Cardiac septum (tissue), 1 donor: ENCODE measurements at places on chromosomes 3 and 15.
A peak's percentile ranks its signal among the peaks of the same experiment; 100 is the strongest.

- DNase-seq = no peak
Measured at GRCh38 chr15:58306591-58307312, 125.0 kb upstream of the LIPC start.

GRCh38 chr3:130773366-130773765 is 26.7 kb upstream of the PIK3R4 start:
- no peak for DNase-seq

DNA sequence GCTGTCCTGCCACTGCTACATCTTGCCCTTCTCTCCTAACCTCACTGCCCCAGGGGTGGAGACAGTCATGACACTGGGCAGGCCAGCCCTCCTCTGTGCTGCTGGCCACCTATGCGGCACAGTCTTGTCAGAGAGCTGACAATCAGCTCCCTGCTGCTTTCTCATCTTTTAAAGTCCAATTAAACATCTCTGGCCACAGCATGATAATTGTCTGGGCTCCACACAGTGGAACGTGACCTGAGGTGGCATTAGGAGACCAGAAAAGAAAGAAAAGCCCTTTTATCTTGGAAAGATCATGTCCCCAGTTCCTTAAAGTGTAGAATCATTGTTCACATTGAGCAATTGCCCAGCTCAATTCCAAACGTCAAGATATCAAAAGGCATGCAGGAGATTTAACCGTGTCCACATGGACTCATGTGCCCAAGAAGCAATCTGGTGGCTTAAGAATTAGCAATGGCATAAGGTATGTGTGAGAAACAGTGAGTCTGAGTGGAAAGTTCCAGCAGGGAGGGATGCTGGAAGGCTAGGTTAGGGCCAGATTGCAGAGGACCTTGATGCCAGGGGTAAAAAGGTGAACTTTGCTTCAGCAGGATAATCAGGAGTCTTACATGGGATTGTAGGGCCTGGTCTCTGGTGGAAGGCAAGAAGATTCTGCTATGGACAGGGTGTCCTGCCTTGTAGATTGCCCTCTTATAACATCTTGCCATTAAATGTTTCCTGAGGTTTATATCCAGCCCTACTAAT is 15.3 kb upstream of the CACNA1D start:
- no peak for DNase-seq

- DNase-seq = no peak
Measured at GRCh38 chr15:86089422-86089821, 9.8 kb downstream of the AGBL1 start.

DNA sequence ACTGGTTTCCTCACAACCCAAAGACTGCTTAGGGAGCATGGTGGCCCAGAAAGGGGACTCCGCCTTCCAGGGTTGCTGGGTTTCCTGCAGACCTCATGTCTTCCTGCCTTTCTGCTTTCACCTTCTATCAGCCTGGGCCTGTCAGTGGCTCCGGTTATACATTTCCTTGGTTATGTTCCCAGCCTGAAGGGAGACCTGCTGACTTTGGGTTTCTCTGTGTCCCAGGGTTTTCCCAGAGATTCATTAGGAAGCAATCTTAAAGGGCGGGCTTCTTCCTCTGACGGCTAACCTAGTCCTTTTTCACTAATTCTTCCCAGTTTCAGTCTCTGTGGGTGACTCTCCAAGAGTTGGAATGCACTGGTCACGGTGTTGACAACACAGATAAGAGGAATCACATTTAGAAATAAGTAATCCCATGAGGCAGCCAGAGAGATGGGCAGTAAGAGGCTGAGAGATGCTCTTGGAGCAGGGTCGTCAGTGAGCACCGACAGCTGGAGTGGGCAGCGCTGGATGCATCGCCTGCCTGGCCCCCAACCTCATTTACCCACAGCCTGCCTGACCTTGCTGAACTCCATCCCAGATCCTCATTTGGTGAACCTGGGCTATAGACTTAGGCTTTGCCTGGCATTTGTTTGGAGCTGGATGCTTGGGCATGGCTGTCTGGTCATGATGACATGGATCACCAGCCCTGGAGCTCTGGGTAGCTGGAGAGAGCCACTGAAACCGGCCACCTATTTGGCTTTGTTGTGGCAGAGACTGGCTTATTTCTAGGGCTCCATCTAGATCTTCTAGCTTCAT is 10.0 kb upstream of the EHD4 start:
- peak; percentile 67 for DNase-seq

- no peak for DNase-seq
Measured at GRCh38 chr3:81437683-81438082, 323.8 kb downstream of the GBE1 start.

GRCh38 chr3:159208050-159208449 is 406.2 kb downstream of the MFSD1 start:
- no peak for DNase-seq

DNA sequence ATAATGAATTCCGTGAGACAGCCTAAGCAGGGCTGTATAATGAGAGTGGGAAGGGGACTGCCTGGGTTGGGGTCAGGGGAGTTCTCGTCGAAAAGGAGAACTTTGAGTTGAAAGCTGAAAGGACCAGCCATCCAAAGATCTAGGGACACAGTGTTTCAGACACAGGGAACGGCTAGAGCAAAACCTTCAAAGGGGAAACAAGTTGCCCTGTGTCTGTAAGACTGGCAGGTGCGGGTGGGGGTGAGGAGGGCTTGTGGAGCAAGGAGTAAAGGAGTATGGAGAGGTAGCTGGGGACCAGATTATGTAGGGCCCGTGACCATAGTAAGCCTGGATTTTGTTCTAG is 1.3 kb upstream of the SRP14 start:
- no peak for DNase-seq

DNA sequence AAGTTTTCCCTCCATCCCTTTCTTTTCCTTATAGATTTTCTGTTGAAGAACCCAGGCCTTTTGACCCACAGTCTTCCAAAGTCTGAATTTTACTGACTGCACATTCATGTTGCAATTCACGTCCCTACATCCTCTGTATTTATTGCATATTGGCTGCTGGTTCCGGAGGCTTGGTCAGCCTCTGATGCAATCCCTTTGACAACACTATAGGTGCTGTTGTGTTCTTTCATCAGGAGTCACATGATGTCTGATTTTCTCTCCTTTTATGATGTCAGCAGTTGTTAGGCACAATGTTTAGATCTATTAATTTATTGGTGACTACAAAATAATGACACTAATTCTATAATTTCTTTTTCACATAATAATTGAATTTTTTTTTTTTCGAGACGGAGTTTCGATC is 8.7 kb downstream of the CYP1A1 start:
- no peak for DNase-seq

GRCh38 chr3:122502941-122503340 is 11.8 kb downstream of the KPNA1 start:
- no peak for DNase-seq

DNA sequence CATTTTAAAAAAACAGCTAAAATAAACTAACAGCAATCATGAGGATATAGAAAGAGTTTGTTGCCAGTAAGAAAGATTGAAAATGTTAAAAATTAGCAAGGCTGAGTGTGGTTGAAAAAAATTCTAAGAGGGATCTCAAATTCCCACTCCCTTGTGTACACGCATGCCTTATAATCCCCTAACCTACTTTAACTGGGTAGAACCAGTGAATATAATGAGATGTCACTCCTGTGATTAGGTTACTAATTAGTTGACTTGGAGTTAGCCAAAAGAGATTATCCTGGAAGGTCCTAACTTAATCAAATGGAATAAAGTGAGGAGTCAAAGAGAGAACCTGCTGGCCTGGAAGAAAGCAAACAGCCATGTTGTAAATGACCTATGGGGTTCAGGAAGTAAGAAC is 286.0 kb upstream of the TGFBR2 start:
- no peak for DNase-seq

GRCh38 chr3:137946356-137946973 is 63.5 kb upstream of the CLDN18 start:
- no peak for DNase-seq

- no peak for DNase-seq
Measured at GRCh38 chr15:29364426-29365078, 94.9 kb upstream of the NSMCE3 start.

GRCh38 chr15:88905576-88905975 is 7.6 kb downstream of the MFGE8 start:
- no peak for DNase-seq

GRCh38 chr15:74843891-74844299 is 939 bp upstream of the ULK3 start:
- DNase-seq = no peak

DNA sequence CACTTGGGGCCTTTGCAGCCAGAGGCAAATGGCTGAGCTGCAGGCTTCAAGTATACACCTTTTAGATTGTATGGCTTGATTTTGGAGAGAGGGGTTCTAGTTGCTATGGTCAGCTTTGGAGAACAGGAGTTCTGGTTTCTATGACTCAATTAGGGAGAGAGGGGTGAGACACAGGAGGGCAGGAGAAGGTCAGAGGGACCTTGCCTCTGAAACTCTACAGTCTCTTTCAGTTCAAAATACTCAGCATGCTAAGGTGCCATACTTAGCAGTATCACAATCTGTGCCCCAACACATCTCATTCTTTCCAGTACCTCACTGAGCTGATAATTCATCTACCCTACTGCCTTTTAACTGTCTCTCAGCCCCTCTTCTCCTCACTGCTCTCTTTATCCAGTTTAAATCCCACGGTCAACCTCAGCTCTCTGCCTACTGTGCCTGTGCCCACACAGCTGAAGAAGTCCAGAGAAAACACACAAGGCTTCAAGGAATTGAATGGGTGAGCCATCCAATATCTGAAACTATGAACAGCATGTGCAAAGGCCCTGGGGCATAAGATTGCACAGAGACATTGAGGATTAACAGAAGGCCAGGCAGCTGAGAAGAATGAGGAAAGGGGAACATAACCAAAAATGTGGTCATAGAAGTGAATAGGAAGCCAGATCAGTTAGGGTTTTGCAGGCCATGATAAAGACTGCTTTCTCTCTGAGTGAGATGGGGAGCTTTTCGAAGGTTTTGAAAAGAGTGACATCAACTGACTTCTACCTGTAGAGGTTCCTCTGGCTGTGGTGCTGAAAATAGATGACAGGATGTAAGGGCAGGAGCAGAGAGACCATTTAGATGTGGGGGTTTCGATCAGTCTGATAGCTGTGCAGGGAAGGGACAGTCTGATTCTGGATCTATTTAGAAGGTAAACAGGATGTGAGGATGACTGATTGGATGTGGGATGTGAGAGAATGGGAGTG is 54.5 kb upstream of the C3orf80 start:
- DNase-seq = no peak

GRCh38 chr3:172868582-172869200 is 118.2 kb downstream of the ECT2 start:
- DNase-seq = no peak

- no peak for DNase-seq
Measured at GRCh38 chr3:193560870-193561269, 6.2 kb upstream of the ATP13A4 start.

GRCh38 chr3:172919297-172919683 is 168.8 kb downstream of the ECT2 start:
- DNase-seq = no peak

DNA sequence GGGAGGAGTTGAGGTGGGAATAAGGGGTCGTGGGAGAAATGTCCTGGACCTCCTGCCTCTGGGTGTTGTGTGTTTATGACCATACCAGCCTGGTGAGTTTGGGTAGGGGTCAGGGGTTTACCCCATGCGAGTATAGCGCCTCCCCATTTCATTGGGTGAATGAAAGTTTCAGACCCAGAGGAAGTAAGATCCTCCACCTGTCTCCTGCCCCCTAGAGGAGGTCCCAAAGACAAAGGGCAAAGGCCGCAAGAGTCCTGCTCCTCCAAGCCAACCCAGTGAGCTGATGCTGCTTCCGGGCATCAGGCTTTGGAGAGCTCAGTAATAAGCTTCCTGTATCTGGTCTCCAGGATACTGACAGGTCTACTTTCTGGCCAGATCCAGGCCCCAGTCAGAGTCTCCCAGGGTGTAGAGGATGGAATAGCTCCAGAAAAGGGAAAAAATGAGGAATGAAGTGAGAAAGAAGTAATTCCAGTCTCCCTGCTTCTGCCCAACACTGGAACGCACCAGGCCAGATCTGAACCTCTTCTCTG is 6.4 kb upstream of the TBC1D21 start:
- no peak for DNase-seq

DNA sequence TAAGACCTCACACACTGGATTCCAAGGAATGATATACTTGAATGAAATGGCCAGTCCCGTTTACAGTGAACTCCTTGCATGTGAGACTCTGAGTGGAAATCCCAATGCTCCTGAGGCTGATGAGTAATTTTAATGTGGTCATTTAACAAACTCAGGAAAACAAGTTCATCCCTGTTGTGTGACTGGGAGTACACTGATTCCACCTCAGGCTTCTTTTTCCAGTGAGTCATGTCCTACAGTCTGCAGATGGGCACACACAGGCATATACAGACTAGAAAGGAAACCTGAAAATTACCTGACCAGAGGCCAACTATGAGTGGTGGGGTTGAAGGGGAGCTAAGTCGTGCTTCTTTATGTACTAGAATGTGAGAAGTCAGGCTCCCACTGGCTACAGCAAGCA is 5.8 kb downstream of the SQOR start:
- DNase-seq = no peak

DNA sequence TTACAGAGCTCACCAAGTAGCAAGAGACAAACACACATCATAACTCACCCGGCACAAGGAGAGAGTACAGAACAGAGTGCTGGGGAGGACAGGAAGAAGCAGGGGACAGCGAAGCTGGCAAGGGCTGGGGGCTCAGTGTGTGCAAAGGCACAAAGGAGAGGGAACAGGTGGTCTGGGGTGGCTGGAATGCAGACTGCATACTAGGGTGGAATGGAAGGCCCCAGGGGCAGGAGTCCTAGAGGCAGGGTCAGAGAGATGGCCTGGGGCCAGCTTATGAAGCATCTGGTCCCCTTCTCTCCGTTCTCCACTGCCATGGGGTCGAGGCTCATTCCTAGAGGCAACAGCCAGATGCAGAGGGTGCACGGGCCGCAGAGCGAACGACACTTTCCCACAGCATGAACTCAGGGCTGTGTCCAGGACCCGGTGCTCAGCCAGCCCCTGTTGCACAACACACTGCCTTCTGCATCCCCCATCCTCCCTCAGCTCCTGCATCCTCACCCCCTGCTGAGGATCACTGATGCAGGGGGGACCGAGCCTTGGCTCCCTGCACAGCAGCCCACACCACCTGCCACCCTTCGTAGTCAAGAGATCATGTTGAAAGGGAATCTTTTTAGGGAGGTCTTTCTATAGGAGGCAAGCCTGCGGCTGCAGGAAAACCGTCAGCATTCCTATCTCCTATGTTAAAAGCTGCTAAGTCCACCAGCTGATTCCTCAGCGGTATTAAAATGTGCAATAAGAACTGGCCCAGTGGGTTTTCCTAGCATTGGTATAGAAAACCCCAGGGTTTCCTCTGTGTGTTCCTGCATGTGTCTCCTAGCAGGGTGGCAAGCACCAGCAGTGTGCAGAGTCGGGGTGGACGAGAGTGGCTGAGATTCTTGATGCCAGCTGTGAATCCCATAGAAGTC is 293.5 kb downstream of the UACA start:
- no peak for DNase-seq

- DNase-seq = no peak
Measured at GRCh38 chr3:15929944-15930571, 132.3 kb upstream of the ANKRD28 start.

DNA sequence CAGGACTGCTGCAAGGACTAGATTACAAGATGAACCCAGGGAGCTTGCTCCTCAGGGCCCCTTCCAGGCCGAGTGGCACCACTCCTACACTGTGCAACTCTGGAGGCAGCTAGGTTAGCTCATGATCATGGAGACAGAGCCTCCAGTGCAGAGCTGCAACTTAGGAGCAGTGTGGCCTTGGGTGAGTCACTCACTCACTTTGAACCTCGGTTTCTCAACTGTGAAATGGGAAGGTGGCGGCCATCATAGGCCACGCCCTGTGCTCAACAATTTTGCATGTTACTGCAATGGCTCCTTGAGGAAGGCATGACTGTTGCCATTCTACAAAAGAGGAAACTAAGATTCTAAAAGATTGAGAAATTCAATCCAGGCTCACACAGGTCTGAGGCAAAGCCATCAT is 11.2 kb upstream of the CXCR6 start:
- peak; percentile 74 for DNase-seq
